ENCODE measurements at places on chromosomes 12 and 14.

- no peak for DNase-seq
Observed at GRCh38 chr12:120257041-120257821, 8.3 kb downstream of the PXN start.

- no peak for DNase-seq
Observed at GRCh38 chr12:106309671-106310505, 7.4 kb downstream of the TCP11L2 start.

DNA sequence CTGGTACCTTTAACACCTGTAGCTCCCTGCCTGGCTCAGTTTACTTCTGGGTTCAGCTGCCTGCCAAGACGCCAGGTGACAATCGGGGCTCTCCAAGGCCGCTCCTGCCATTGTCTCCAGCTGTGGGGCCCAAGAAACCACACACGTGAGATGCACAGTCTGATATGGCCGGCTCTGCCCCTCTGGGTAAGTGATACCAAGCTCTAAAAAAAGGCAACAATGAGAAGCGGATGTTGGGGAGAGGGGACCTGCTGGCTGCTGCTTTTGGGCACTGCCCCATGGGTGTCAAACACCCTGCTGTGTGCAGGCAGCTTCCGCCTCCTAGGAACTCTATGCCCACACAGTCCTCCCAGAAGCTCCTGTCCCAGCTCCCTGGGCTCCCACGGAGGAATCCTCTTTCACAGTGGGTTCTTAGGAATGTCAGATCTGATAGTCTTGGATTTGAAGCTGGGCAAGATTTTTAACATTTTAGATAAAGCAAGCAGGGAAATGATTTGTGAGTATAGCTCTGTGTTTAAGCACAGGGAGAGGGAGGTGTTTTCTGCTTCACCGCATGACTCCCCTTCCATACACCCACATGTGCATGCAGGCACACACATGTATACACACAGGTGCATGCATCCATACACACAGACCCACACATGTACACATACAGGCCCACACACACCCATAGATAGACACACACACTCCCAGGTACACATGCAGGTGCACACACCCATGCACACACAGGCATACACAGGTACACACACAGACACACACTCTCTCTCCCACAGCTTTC is 1135.8 kb downstream of the BCL11B start:
- peak; percentile 66 for DNase-seq

DNA sequence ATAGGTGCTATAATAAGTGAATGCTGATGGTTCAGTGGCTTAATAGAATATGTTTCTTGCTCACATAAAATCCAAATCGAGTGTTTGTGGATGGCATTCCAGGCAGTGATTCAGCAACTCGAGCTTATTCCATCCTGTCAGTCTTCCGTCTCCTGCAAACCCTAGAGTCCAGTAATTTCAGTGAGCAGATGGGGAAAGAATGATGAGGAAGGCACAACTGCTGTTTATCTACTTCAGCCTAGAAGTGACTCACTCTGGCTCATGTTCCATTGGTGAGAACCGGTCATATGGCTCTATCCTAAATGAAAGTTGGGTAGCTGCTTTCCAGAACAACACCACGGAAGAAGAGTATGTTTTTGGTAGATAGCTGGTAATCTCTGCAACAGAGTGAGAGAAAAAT is 421.8 kb upstream of the PDE3A start:
- no peak for DNase-seq

GRCh38 chr12:131640525-131640924 is 70.4 kb upstream of the SFSWAP start:
- DNase-seq = no peak

DNA sequence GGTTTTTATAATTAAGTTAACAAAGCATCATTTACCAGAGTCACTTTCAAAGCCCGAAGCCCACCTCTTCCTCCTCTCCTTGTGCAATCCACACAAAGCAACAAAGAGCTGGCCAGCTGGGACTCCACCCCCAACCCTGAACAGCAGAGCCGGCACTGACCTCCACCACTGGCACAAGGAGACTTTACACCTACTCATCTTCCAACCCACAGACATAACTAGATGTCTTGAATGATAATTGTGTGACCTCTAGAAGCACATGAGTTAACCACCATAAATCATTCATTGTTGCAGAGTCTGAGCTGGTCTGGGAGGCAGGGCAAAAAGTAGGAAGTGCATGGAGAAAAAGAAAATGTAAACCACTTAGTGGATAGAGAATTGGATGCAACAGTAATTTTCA is 72.2 kb downstream of the ST8SIA1 start:
- DNase-seq = no peak

Measured in naive thymus-derived CD8-positive, alpha-beta T cell (primary cell).